Stimulated activated CD8-positive, alpha-beta memory T cell treated with anti-CD3 and anti-CD28 coated beads, Interleukin-12 subunit alpha, Interleukin-12 subunit beta, amount 100 ng/mL, for 4 hours (primary cell): ENCODE measurements at places on chromosomes 7 and 10.

GRCh38 chr10:86357041-86357440 lies 9.6 kb downstream of the GRID1 start:
- DNase-seq = no peak

- no peak for DNase-seq
These were observed 8.3 kb downstream of the CAMK1D start for GRCh38 chr10:12357525-12358151.

GRCh38 chr7:139588632-139589031 lies 65.1 kb downstream of the CLEC2L start:
- no peak for DNase-seq

- no peak for DNase-seq
These were observed 1262.0 kb downstream of the TYW1 start for GRCh38 chr7:68258609-68259008.

DNA sequence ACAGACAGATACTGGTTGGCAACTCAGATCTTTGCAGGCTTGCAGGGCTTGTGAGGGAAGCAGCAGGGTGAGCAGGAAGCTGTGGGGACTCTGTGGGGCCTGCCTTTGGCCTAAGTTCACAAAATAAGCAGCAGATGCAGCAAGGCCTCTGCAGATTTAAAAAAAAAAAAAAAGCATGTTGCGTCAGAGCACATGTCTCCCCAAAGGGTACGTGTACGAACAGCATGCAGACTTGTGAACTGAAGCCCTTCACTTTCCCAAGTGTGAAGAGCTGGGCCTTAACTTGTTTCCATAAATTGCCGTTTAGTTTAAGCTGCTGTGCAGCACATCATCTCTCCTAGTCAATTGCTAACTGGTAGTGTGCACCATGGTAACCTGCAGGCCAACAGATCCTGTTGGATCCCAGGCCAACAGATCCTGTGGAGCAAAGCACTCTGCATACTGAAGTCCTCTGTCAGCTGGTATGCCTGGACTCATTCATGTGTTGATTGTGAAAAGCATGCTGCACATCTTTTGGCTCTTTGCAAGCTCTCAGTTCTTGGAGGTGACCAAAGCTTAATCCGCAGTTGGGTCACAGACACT lies 10.8 kb upstream of the XPNPEP1 start:
- DNase-seq = no peak

DNA sequence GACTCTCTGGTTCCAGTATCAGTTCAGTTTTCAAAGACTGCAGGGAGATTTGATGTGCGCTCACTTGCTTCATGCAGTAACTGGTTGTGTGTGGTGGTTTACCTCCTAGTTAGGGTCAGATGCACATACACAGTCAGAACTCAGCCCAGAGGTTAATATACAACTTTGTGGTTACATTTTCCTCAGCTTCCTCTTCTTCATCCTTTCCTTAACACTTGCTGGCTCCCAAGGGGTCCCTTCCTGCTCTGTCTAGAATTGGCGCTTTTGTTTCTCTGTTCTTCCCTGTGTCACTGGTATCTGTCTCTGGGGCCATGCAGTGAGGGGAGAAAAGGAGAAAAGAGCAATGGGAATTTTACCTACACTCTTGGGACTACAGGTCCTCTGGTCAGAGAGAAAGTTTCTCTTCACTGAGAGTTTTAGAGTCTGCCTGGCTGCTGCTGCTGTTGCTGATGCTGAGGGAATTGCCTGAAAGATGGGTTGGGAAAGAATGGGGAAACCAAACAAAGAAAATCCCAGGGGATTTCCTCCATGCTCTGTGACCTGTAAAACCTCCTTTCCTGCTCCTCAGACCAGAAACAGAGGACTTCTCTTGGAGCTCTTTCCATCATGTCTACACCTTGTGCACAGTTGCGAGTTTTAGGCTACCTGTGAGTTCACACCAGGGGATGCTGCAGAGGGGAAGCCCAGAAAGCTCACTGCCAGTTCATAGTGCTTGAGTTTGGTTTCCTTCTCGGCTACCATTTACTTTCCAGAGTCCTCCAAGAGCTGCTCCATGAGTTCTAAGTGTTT lies 74.6 kb downstream of the WDFY4 start:
- no peak for DNase-seq

DNA sequence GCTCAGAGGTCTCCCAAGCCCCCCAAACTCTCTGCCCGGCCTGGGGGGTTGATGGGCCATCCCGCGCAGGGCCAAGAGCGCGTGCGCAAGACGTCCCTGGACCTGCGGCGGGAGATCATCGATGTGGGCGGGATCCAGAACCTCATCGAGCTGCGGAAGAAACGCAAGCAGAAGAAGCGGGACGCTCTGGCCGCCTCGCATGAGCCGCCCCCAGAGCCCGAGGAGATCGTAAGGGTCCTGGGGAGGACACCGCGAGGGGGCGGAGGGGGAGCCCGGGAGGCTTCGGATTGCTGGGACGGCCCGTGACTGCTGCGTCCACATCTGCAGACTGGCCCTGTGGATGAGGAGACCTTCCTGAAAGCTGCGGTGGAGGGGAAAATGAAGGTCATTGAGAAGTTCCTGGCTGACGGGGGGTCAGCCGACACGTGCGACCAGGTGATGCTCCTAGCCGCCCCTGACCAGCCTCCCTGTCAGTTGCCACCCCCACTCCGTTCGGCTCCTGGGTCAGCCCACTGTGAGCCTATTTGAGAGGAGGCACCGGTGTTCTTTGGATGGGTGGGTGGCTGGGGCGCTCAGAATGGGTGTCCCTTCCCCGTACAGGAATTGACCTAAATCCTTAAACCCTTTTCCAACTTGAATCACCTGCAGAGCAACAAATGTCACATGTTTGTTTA lies 5.7 kb downstream of the ANKRD2 start:
- no peak for DNase-seq

- no peak for DNase-seq
These were observed 235.0 kb upstream of the PLPP4 start for GRCh38 chr10:120221873-120222485.

DNA sequence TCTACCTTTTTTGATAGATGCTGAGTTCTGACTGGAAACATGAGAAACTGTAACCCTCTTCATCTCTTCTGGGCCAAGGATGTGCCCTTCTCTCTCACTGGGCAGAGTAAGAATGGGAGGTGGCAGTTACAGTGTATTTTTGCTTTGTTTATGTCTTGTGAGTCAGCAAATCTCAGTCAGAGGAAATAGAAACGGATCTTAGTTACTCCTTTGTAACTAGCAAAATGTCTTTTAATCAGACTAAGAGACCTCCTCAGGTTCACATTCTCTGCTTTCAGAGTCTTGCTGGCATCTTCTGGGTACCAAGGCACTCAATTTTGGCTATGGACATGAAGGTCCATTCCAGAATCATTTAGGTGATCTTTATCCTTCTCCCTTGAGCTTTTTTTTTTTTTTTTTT lies 70.9 kb downstream of the HHEX start:
- DNase-seq = no peak

- no peak for DNase-seq
These were observed 66.3 kb upstream of the ZRANB1 start for GRCh38 chr10:124875596-124875995.

GRCh38 chr7:94367949-94368348 lies 26.7 kb upstream of the COL1A2 start:
- no peak for DNase-seq

DNA sequence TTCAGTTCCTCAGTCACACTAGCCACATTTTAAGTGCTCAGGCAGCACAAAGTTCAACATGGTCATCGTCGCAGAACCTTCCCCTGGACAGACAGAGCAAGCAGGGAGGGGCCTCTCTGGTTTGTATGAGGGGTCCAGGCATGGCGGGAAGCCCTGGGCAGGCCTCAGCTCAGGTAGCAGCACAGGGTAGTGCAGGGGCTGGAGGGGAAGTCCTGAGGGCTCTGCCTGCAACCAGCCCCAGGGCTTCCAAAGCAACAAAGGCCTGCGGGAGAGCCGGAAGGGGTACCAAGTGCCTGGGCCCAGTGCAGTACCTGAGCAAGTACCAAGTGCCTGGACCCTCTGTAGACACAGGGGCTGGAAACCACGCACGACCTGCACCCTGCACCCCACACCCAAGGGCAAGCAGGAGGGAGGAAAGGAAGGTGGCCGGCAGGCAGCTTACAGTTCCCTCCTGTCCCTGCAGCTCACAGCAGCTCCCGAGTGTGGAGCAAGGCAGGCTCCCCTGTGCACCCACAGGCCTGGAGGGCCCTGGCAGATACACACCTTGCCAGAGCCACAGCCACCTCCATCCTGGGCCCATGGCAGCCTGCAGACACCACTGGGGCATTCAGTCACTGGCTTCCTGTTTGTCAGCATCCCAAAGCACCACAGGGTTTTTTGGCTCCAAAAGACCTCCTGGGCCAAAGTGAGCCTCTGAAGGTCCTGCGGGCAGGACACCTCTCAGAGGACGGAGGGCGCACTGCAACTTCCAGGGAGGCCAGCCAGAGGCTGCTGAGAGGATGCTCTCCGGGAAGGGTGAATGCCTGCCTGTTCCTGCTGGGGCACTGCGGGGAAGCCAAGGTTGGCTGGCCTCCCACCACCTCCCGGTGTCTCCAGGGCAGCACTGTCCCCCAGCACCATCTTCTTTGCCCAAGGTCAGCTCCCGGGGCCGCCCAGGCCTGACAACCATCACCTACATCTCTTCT lies 6.5 kb upstream of the RET start:
- no peak for DNase-seq
